ENCODE measurements at places on chromosomes 2 and 18.

- no peak overlapping the region for H3K27ac ChIP-seq
- no peak for DNase-seq
- no peak overlapping the region for H3K4me3 ChIP-seq
Observed at GRCh38 chr2:98484652-98485452, 40.2 kb downstream of the INPP4A start.

- no peaks in the 10 kb centered on the region for H3K27me3 ChIP-seq
- peak; percentile 93 for DNase-seq
- H3K36me3 ChIP-seq, result peaks cover 23% of the 10 kb centered on the region
- H3K4me1 ChIP-seq, result peaks cover 19% of the 10 kb centered on the region
Observed at GRCh38 chr2:201151127-201151981, 31.6 kb upstream of the CASP10 start.

- no peak for DNase-seq
- no peaks in the 10 kb centered on the region for H3K27me3 ChIP-seq
- no peak overlapping the region for H3K27ac ChIP-seq
- H3K36me3 ChIP-seq, result no peaks in the 10 kb centered on the region
Observed at GRCh38 chr2:150122871-150123613, 364.4 kb downstream of the RND3 start.

GRCh38 chr2:237413777-237414661 is at the start of gene COL6A3:
Gene COL6A3, minus strand, starts transcription at chr2:237414164. Its CDS starts 17,347 bp downstream, at chr2:237396817.
- no peaks in the 10 kb centered on the region for H3K27me3 ChIP-seq
- peak within 1 kb of the TSS; percentile 96 for H3K4me3 ChIP-seq
- no peaks in the 10 kb centered on the region for H3K4me1 ChIP-seq
- peaks cover 19% of the 10 kb centered on the region for H3K36me3 ChIP-seq
- peak; percentile 98 for DNase-seq

- no peak for DNase-seq
- no peaks in the 10 kb centered on the region for H3K36me3 ChIP-seq
- H3K4me1 ChIP-seq, result peaks cover 7% of the 10 kb centered on the region
Observed at GRCh38 chr18:49845629-49846360, 32.5 kb upstream of the ACAA2 start.

- H3K4me3 ChIP-seq, result no peak overlapping the region
- H3K27me3 ChIP-seq, result no peaks in the 10 kb centered on the region
- H3K4me1 ChIP-seq, result no peaks in the 10 kb centered on the region
- H3K36me3 ChIP-seq, result no peaks in the 10 kb centered on the region
- DNase-seq, result no peak
Observed at GRCh38 chr18:65568866-65569265, 181.9 kb upstream of the CDH7 start.

- H3K27me3 ChIP-seq, result no peaks in the 10 kb centered on the region
- no peak overlapping the region for H3K27ac ChIP-seq
- peaks cover 5% of the 10 kb centered on the region for H3K4me1 ChIP-seq
- no peak overlapping the region for H3K4me3 ChIP-seq
- no peaks in the 10 kb centered on the region for H3K36me3 ChIP-seq
- DNase-seq, result no peak
Observed at GRCh38 chr2:10924441-10924840, 12.7 kb downstream of the KCNF1 start.

- H3K36me3 ChIP-seq, result peaks cover 26% of the 10 kb centered on the region
- H3K27ac ChIP-seq, result no peak overlapping the region
- no peak overlapping the region for H3K4me3 ChIP-seq
- no peak for DNase-seq
- H3K4me1 ChIP-seq, result peaks cover 18% of the 10 kb centered on the region
Observed at GRCh38 chr2:85599468-85600234, 2.8 kb downstream of the TMEM150A start.

DNA sequence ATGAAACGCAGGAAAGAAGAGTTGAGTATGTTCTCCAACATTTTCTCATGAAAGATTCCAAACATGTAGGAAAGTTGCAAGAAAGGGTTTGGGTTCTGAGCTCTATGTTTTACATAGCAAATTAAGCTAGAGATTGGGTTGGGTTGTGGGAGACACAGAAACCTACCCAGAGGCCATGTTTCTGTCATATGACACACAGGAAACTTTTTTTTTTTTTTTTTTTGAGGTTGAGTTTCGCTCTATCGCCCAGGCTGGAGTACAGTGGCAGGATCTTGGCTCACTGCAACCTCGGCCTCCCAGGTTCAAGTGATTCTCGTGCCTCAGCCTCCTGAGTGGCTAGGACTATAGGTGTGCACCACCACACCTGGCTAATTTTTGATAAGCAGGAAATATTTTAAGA is 57.6 kb downstream of the DOCK10 start:
- no peaks in the 10 kb centered on the region for H3K27me3 ChIP-seq
- no peak overlapping the region for H3K4me3 ChIP-seq
- no peaks in the 10 kb centered on the region for H3K36me3 ChIP-seq
- DNase-seq, result no peak

GRCh38 chr18:8967573-8967972 is 134.9 kb upstream of the NDUFV2 start:
- no peak overlapping the region for H3K27ac ChIP-seq
- H3K4me1 ChIP-seq, result peaks cover 7% of the 10 kb centered on the region
- DNase-seq, result no peak
- no peaks in the 10 kb centered on the region for H3K27me3 ChIP-seq

- H3K4me1 ChIP-seq, result peaks cover 2% of the 10 kb centered on the region
- DNase-seq, result peak; percentile 34
- peaks cover 34% of the 10 kb centered on the region for H3K27me3 ChIP-seq
- no peaks in the 10 kb centered on the region for H3K36me3 ChIP-seq
- no peak overlapping the region for H3K4me3 ChIP-seq
Observed at GRCh38 chr2:65639156-65639864, 206.9 kb upstream of the SPRED2 start.

- H3K27ac ChIP-seq, result no peak overlapping the region
- H3K4me1 ChIP-seq, result no peaks in the 10 kb centered on the region
- no peaks in the 10 kb centered on the region for H3K27me3 ChIP-seq
- no peak overlapping the region for H3K4me3 ChIP-seq
Observed at GRCh38 chr18:38664929-38665328, 1099.3 kb upstream of the CELF4 start.

- no peak overlapping the region for H3K27ac ChIP-seq
- H3K4me3 ChIP-seq, result no peak overlapping the region
- H3K27me3 ChIP-seq, result no peaks in the 10 kb centered on the region
- peak; percentile 44 for DNase-seq
- H3K4me1 ChIP-seq, result no peaks in the 10 kb centered on the region
Observed at GRCh38 chr2:190205657-190206056, 114.0 kb downstream of the HIBCH start.

DNA sequence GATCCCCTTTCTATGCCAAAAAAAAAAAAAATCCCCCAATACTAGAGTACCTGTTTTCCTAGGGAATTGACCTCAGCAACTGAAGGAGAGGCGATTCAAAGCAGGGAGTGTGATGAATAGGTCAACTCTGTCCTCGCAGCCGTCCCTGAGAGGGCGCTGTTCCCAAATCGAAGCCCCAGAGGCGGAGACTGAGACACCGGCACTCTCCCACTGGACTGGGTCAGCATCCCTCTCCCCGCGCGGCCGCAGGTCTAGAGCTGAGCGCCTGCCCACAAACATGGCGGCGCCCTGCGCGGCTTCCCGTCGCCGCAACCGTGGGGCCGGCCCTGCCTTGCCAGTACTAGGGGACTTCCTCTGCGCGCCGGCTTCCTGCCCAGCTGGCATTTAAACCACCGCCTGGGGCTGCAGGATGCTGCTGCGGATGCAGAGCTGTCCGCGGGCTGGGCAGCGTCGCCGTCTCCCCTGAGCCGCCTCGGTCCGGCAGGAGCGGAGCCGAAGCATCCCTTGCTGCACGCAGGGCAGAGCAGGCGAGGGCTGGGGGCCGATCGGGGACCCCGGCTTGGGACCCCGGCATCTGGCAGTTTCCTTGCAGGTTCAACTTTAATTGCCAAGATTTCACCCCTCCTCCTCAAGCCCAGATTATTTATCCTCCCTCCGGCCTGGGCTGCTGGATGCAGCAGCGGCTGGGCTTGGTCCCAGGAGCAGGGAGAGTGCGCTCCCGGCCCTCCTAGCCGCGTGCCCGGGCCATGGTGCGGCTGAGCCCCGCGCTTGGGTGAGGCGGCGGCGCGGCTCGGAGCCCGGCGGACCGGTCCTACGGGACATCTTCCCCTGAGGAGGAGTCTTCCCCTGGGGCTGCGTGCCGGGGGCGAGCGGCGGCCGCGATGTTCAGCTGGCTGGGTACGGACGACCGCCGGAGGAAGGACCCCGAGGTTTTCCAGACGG is at the start of gene EHD3:
TSS of gene EHD3 (plus strand) at position 412 of the 942 bp plus-strand sequence. CDS start at position 882, 470 bp downstream.
- H3K27ac ChIP-seq, result peak within 1 kb of the TSS; percentile 56
- peak within 1 kb of the TSS; percentile 76 for H3K4me3 ChIP-seq
- H3K36me3 ChIP-seq, result no peaks in the 10 kb centered on the region
- peak; percentile 91 for DNase-seq

DNA sequence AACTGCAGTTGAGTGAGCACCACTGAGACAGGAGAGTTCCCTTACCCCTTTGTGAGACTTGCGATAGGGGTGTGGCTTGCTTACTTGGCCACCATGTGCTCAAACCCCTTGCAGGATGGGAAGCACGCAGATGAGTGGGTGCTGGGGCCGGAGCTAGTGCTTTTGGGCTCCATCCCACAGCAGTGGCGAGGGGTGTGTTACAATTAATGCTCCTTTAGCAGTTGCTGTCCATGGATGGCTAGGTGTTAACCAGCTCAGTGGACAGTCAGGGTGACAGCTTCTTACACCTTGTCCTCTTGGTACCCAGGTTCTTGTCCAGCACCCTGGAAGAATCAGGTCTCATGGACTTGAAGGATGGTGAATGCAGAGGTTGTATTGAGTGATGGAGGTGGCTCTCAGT is 103.9 kb downstream of the SH3RF3 start:
- no peak for DNase-seq
- no peaks in the 10 kb centered on the region for H3K36me3 ChIP-seq
- no peaks in the 10 kb centered on the region for H3K27me3 ChIP-seq
- H3K4me1 ChIP-seq, result peaks cover 18% of the 10 kb centered on the region
- no peak overlapping the region for H3K4me3 ChIP-seq

DNA sequence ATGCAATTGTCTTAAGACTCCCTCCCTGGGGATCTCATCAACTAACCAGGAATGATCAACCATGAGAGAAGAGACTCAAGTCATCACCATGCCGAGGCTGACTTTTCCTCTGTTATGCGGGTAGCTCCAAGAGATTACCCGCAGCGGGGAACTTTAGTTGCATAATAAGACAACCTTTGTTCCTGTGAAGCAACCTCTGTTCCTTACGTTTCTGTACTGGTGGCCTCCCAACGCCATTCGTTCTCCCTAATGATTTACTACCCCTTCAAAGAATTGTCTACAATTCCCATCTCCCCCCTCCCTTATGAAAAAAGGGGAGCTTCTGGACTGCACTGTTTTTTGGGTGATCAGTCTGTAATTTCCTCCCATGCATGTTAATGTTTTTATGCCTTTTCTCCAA is 66.1 kb upstream of the LRPPRC start:
- H3K4me1 ChIP-seq, result no peaks in the 10 kb centered on the region
- peaks cover 16% of the 10 kb centered on the region for H3K27me3 ChIP-seq
- H3K36me3 ChIP-seq, result no peaks in the 10 kb centered on the region
- no peak overlapping the region for H3K27ac ChIP-seq
- no peak overlapping the region for H3K4me3 ChIP-seq

- H3K36me3 ChIP-seq, result no peaks in the 10 kb centered on the region
- H3K4me1 ChIP-seq, result no peaks in the 10 kb centered on the region
- no peak for DNase-seq
- no peak overlapping the region for H3K4me3 ChIP-seq
- H3K27me3 ChIP-seq, result no peaks in the 10 kb centered on the region
- H3K27ac ChIP-seq, result no peak overlapping the region
Observed at GRCh38 chr18:1965541-1965940, 605.8 kb downstream of the METTL4 start.

DNA sequence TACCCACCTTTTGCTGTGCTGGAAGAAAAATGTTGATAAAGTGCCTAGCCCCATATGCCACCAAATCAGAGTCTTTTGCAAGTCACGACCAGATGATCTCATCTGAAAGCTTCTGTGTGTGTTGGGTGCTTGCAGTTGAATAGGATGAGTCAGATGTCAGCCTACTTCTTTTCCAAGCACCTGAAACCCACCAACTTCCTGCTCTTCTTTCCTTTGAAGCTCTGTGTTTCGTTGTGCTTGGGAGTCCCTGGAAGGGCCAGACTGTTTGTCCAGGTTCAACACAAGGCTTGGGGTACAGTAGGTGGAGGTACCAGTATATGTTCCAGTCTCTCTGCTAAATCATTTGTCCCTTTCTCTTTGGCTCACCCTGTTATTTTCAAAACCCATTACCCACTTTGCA is 36.8 kb upstream of the LCLAT1 start:
- peak; percentile 91 for DNase-seq
- no peaks in the 10 kb centered on the region for H3K27me3 ChIP-seq
- H3K27ac ChIP-seq, result peak overlapping the region; percentile 69
- H3K36me3 ChIP-seq, result no peaks in the 10 kb centered on the region
- H3K4me1 ChIP-seq, result peaks cover 45% of the 10 kb centered on the region
- no peak overlapping the region for H3K4me3 ChIP-seq

DNA sequence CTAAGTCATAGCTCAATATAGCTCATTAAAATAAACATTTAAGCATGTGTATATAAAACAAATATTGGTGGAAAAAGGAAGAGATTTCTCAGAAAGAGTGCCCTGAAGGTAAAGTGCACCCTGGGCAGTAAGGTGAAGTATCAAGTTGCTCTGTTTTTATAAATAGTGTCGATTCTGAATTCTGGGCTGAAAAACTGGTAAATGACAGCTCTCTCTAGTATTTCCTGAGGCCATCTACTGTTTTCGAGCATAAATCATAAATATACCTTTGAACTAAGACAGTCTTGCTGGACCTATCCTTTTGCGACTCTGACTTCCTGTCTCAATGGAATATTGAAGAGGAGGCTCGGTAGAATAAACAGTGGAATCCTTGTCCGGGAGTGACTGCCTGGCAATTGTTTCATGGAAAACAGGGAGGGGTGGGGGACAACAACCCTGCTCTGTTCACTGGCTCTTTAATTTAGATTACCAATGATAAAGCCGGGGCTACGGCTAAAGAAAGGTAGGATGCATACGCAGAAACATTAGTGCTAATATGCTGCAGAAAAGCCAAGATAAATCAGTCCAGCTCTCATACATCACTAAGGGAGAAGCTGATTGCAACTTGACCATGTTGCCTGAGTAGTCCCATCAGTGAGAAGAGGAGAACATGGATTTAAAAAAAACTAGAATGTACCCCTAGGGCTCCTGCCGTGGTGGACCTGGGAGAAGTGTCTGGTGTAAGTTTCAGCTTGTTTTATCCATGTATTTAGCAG is 124.1 kb downstream of the RAPGEF4 start:
- H3K27me3 ChIP-seq, result no peaks in the 10 kb centered on the region
- no peak for DNase-seq
- no peaks in the 10 kb centered on the region for H3K36me3 ChIP-seq
- H3K27ac ChIP-seq, result no peak overlapping the region

- H3K27me3 ChIP-seq, result no peaks in the 10 kb centered on the region
- no peak overlapping the region for H3K4me3 ChIP-seq
Observed at GRCh38 chr2:9307535-9307934, 100.9 kb downstream of the ASAP2 start.

DNA sequence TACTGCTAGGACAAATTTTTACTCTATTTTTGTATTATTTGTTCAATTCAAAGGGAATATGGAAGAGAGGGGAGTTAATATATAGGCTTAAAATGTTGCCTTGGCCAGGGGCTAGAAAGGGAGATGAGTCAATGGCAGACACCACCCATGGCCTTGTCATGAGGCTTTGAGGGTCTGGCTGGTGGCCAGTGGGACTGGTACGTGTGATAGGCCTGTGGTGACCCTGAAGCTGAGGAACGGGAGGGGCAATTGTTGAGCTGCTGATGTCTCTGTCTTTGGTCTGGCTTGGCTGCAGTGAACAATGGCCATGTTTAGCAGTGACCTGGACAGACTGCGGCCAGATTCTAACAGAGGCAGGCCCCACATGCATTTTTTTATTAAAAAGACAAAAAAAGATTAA is 18.5 kb downstream of the GKN1 start:
- no peaks in the 10 kb centered on the region for H3K36me3 ChIP-seq
- no peaks in the 10 kb centered on the region for H3K27me3 ChIP-seq
- no peak overlapping the region for H3K27ac ChIP-seq
- H3K4me1 ChIP-seq, result peaks cover 15% of the 10 kb centered on the region
- no peak overlapping the region for H3K4me3 ChIP-seq

GRCh38 chr2:159744363-159744762 is 32.1 kb downstream of the MARCHF7 start:
- H3K36me3 ChIP-seq, result peaks cover 32% of the 10 kb centered on the region
- peak; percentile 56 for DNase-seq
- no peaks in the 10 kb centered on the region for H3K27me3 ChIP-seq
- no peak overlapping the region for H3K4me3 ChIP-seq

Measured in IMR-90 (cell line).